ENCODE measurements at places on chromosomes 5 and 9.

GRCh38 chr9:132840980-132841379, 37.1 kb downstream of the AK8 start:
- no peak for DNase-seq

DNA sequence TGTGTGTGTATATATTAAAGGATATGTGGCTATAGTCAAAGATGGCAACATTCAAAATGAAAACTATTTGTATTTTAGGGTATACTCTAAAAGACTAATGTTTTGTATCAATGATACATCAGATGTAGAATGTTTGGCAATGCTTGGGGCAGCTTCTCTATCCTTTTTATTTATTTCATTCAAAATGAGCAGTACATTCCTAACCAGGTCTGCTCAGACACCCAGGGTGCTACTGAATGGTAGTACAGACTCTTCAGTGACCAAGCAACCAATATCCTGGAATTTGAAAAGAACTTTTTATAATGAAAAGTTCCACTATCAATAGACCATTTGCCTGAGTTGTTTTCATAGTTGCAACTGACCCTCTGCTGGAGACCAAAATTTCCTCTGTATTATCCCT, 23.9 kb downstream of the MEGF9 start:
- DNase-seq, result no peak

GRCh38 chr5:147057051-147057450, 177.8 kb upstream of the STK32A start:
- DNase-seq, result no peak

GRCh38 chr5:143017541-143017940, 247.4 kb downstream of the ARHGAP26 start:
- no peak for DNase-seq

DNA sequence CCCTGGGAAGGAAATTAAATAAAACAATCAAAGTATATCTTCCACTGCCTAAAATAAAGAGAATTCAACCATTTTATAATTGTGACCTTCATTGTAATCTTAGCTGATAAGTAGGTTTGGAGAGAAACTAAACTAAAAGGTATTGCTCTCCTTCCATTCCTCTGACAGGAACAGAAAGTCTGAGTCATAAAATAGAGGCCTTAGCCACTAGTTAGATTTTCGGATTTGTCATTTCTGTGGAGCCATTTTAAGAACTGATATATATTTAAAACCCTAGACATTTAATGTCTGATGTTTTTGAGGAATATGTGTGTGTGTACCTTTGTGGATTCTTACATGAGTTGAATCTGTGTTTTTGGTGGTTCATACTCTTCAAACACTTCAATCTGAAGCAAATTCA, 11.8 kb upstream of the TMC1 start:
- no peak for DNase-seq

DNA sequence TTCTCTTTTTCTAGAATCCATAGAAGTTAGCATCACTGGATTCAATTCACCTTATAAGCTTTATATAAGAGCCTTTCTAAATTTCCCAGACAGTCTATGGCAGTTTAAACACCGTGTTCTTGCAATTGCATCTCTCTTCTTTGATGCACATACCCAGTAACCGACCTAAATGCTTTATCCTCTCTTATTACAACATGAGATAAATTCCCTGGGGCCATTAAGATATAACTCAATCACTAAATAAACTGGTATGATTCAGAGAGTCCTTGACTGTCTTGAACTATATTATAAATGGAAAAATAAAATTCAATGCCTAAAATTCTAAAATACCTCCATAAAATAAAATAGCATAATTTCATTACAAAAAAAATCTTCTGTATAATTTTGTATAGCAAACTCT, 98.1 kb downstream of the DIRAS2 start:
- DNase-seq, result no peak

- no peak for DNase-seq
Observed at GRCh38 chr9:132125944-132126679, 35.7 kb upstream of the NTNG2 start.

DNA sequence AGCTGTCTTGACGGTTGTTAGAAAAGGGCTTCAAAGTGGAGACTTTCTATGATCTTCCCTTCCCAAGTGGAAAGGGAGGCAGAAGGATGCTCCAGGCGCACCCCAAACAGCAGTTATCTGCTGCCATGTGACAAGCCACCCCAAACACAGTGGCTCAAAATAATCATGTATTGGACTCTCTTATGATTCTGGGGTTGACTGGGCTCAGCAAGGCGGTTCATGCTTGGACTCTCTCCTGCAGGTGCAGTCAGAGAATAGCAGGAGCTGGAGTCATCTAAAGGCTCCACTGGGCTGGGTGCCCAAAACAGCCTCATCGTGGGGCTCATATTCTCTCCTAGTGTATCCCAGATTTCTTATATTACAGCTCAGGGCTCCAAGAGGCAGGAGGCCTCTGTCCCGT, 177.6 kb upstream of the IER5L start:
- DNase-seq, result no peak

DNA sequence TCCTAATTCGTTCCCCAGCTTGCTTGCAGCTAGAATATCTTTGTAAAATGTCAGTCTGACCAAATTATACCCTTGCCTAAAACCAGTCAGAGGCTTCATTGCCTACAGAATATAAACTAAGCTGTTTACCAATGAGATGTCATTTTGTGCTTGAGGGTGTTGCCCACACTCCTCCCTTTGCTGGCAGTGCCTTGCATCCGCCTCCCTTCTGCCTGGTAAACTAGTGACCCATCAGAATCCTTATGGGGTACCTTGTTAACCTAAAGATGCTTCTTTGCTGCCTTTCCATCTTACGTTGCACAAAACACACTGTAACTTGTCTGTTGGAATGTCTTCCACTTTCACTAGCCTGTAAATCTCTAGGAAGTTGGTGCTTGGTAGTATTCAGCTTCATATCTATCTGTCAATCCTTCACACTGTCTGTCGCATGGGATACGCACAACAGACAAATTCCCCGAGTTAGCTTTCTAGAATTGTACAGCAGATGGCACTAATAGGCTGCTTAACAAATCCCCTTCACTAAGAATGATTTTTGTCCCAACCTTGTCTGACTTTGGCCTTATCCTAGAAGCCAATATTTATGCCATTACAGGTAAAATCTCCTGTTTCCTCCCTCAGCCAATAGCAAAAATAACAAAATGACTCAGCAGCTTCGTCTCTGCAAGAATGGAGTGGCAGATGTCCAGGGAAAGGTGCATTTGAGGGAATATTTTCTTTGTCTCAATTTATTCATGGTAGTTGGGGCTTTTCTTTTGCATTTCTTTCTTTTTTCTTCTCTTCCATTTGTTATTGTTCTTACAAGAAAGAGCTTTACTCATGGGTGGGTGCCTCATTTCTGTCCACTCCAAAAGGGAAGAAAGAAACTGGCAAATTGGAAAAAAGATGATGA, 3.0 kb downstream of the NUDT2 start:
- DNase-seq, result no peak

GRCh38 chr9:70003901-70004714, 39.5 kb upstream of the MAMDC2 start:
- DNase-seq, result no peak

DNA sequence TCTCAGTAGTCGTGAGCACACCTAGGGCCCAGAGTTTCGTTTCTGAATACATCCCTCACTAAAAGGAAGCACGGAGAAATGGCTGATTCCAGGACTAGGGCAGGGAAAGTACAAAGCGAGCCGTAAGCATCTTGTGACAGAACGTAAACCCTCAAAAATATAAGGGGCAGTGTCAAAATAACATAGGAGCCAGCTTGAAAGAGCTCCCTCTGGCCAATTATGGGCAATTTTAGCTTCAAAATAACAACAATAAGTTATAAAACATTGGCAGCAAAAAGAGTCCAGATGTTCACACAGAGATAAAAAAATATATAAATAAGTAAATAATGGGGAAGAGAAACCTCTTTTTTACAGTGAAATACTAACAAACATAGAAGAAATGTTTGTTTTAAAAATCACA, 18.5 kb upstream of the GLIS3 start:
- DNase-seq, result no peak

DNA sequence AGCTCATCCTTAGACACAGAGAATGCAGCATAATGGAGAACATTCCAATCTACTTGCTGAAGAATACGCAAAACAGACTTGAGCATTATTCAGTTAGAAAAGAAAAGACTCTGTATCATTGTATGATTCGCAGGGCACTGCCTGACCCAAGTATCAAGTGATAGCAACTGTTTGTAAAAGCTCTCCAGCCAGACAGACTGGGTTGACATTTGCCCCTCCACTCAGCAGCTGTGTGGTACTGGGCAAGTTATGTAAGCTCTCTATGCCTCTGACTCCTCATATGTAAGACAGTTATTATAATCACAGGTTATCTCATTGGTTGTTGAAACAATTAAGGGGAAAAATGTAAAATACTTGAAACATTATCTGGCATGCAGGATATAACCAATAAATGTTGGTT, 505.0 kb downstream of the ELAVL2 start:
- DNase-seq, result no peak

- no peak for DNase-seq
Observed at GRCh38 chr5:163773226-163773625, 267.8 kb downstream of the MAT2B start.

- DNase-seq, result no peak
Observed at GRCh38 chr9:80951675-80952074, 737.7 kb downstream of the TLE1 start.

- no peak for DNase-seq
Observed at GRCh38 chr9:121262953-121263352, 5.0 kb upstream of the GSN start.

DNA sequence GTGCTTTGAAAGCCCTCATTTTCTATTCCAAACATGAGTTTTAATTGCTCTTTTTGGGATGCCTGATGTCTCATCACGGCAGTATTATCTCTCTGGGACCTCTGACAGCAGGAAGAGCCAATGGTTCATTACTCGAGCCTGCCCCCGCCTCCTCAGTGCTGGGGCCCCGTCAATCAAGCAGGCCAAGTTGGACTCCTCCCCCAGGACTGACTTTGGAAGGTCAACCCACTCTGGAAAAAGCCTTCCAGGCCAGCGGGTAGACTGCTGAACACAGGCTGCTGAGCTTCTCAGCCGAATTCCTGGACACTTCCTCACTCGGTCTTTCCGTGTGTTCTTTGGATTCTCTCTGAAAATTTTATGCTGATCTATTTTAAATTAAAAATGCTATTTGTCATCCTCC, 9.5 kb upstream of the BARHL1 start:
- no peak for DNase-seq

DNA sequence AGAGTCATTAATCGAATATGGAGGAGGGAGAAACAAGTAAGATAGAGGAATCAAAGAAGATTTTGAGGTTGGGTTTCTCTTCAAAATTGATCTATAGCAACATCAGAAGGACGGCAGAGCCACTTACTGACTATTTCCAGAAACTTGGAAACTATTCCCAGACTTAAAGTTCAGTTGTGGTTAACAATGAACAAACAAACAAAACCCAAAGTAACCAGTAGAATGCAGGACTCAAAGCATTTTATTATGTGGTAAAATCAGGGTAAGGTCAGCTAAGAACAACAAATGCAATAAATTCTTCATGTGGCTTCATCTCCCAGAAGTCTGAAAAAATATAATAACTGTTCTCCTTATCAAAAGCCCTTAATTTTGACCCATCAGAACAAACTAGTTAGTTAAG, 54.9 kb upstream of the OSMR start:
- no peak for DNase-seq

DNA sequence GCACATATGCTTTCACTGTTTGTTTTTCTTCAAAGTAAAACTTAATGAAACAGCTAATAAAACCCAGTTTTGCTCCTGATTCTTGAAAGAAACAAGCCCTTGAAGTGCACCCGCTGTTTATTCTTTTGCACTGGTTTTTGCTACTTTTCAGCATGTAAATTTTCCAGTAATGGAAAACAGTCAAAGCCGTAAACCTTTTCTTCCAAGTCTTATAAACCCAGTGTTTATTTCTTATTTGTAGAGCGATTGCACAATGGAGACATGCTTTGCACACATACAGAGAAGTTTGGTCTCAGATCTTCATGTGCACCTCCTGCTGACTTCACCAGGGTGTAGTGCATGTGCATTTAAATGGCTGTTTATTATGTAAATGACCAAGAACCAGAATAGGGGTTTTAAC, 51.8 kb downstream of the ATG10 start:
- DNase-seq, result no peak

DNA sequence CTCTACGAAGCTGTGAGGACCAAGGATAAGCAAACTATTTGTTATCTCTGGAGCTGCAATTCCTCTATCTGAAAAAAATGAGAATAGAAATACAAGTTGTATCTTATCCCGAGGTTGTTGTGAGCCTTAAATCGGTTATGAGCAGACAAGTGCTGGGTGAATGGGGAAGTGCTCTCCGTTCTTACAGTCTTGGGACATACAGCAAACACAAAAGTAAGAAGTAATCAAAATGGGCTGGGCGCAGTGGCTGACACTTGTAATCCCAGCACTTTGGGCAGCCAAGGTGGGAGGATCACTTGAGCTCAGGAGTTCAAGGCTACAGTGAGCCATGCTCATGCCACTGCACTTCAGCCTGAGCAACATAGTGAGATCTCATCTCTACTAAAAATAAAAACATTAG, 31.7 kb downstream of the ITK start:
- DNase-seq, result no peak

GRCh38 chr5:140925806-140926442, at the start of gene PCDHAC1:
Gene PCDHAC1 (plus strand): TSS chr5:140926299. CDS start chr5:140926893, 594 bp downstream.
- DNase-seq, result no peak

- no peak for DNase-seq
Observed at GRCh38 chr9:113403646-113404045, 2.6 kb upstream of the ALAD start.

- no peak for DNase-seq
Observed at GRCh38 chr5:82684659-82685058, 392.5 kb downstream of the TMEM167A start.

GRCh38 chr5:151739939-151740335, 18.5 kb downstream of the ATOX1 start:
- no peak for DNase-seq

- no peak for DNase-seq
Observed at GRCh38 chr5:15495026-15495425, 5.0 kb upstream of the FBXL7 start.

GRCh38 chr5:91109634-91110033, 273.5 kb downstream of the ARRDC3 start:
- DNase-seq, result no peak

GRCh38 chr5:156103155-156103885, 223.6 kb upstream of the SGCD start:
- DNase-seq, result no peak

DNA sequence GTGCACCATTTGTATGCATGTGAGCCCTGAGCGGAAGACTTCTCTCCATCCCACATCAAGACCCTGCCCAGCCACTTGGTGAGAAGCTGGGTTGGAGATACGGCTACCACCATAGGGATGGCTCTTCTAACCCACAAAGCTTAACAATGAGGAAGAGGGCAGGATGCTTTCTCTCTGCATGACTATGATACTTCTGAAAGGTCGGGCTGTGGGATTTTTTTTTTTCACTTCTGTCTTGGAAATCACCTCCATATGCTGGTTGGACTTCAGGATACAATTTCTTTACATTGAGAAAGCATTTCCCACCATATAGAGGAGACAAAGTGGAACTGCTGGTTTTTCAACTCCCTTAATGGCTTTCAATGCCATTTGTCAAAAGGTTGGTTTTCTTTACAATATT, 30.5 kb downstream of the ZNF366 start:
- no peak for DNase-seq

- no peak for DNase-seq
Observed at GRCh38 chr9:109176386-109176785, 9.3 kb upstream of the FRRS1L start.

GRCh38 chr9:131823701-131824146, 83.8 kb upstream of the RAPGEF1 start:
- no peak for DNase-seq
